ENCODE measurements at places on chromosomes 3 and 15.

DNA sequence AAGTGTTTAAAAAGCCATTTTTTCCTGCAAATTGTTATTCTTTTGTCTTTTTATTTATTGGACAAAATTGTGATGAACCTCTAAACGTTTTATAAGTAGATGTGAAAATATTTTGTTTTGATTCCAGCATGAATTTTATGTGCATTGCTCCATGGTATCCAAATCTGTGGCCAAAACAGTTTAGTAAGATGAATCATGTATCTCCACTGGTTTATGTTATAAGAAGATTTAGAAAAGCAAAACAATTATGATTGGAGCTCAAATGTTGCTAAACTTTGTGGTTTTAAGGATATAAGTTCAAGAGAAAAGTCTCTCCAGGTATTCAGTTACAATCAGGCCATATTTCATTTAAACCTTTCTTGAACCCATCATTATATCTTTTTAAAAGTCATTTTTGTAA, 80.9 kb downstream of the NECTIN3 start:
- no peak for DNase-seq

DNA sequence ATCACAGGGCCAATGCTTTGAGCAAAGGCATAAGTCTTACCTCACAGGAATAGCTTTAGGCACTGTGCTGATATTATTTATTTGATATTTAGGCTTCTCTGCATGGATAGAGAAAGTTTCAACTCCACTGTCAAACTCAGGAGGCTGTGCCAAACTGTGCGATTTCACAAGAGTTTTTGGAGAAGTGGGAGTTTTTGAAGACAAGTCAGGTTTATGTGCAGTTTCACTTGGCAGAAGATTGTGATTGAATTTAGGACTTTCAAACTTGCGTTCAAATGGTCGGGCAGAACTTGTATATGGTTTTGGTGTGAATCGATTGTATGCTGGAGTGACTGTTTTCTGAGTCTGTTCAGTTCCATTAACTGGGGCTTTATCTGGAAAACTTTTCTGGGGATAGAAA, 113.7 kb downstream of the TJP1 start:
- DNase-seq, result no peak

DNA sequence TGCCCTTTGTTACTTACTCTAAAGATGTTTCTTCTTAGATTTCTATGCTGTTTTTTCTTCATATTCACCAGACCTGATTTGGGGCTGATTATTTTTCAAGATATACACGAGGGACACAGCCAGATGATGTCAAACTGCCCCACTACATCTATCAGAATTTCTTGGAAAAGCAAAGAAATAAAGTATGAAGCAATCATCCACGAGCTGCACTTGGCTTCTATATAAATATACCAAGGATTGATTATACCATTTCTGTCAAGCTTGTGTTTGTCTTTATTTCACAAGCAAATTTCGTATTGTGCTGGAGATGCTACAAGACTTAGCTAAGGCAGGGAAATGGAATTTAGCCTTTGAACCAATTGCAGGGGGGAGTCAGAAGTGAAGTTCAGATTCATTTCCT, 715.1 kb upstream of the NR2F2 start:
- DNase-seq, result no peak

DNA sequence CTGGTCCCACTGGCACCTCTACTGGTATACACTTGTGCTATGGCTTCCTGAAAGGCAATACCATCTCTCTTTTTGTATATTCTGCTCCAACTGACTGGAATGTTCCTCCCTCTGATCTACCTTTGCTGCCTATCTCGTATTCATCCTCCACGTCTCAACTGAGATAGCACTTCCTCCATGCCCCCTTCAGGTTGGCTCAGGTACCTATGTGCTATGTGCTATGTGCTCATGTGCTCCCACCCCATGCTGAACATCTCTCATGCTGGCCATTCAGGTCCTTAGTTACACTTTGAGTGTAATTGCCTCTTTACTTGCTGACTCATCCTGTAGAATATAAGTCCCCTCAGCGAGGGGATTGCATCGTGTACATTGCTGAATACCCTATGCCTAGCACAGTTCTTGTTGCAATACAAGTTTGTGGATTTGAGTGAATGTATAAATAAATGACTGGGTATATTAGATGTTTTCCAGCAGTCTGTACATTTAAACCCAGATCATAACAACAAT, 156.9 kb downstream of the SOX2 start:
- no peak for DNase-seq

- DNase-seq, result no peak
These were observed 63.4 kb downstream of the PDIA5 start for GRCh38 chr3:123130079-123130750.

- DNase-seq, result no peak
These were observed 60.2 kb downstream of the AGBL1 start for GRCh38 chr15:86139828-86140227.

DNA sequence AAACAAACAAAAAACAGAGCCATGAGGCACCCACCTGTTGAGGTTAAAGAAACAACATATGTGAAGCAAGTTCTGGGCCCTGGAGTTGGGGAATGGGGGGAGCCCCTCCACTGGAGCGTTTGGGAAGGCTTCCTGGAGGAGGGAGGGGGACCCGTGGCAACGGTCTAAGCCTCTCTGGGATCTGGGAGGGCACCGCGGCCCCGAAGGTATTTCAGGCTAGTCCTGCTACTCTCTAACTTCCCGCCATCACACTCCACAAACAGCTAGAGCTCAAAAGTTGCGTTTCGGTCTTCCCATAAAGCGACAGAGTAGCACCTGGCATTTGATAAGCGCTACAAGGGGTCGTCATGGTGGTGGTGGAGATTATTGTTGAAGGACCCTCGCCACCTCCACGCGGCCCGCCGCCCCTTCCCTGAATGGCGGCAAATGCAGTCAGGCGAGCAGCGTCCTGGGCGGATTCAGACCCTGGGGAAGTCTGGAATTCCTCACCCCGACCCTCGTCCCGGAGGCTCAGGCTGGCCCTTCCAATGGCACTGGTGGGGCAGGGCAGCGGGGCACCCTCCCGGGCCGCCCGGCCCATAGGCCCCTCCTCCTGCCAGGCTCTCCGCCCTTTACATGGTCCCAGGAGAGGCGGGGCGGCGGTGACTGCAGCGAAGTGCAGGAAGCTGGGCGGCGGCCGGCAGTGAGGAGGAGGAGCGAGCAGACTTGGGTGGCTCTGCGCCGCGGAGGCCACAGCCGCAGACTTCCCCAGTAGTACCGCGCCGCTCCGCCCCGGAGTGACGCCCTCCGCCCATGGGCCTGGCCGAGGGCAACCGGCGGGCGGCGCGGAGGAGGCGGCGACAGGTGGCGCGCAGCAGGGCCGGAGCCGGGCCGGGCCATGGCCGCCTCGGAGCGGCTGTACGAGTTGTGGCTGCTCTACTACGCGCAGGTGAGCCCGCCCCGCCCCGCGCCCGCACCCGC, at the start of gene NBEAL2:
Gene NBEAL2, plus strand, starts transcription at position 682 of the 960 bp plus-strand sequence. Its CDS starts 196 bp downstream, at position 878.
- peak; percentile 98 for DNase-seq

DNA sequence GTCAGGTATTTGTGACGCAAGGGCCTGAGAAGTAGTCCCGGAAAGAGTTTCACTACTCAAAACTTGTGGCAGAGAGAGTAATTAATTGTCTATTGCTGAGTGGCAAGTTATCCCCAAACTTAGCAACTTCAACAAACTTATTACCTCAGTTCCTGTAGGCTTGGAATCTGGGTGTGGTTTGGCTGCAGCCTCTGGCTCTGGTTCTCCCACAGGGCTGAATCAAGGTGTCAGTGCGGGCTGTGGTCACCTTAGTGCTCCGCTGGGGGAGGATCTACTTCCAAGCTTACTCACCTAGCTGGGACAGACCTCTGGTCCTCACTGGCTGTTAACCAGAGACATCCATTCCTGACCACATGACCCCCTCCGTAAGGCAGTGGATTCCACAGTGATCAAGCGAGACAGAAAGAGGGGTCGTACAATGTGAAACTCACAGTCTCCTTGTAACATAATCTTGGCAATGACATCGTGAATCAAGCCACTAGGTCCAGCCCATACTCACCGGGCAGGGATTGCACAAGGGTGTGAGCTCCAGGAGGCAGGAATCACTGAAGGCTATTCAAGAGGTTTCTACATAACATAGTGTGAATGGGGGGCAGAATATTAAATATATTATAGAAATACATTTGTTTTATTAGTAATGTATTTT, 138.3 kb downstream of the RYR3 start:
- no peak for DNase-seq

DNA sequence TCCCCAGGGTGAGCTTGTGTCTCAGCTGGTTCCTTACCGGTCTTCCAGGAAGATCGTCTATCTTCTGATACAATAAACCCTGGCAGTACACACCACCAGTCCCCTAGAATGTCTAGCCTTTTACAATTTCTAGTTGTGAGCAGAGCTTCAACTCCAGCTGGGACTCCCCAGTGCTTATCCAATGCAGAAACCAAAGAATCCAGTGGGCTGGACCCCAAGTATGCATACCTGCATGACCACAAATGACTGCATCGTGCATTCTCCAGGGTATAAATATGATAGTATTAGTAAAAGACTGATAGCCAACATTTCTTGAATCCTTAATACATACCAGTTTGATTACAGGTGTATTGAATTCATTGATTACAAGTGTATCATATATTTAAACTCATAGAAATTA, 176.0 kb downstream of the SATB1 start:
- no peak for DNase-seq

DNA sequence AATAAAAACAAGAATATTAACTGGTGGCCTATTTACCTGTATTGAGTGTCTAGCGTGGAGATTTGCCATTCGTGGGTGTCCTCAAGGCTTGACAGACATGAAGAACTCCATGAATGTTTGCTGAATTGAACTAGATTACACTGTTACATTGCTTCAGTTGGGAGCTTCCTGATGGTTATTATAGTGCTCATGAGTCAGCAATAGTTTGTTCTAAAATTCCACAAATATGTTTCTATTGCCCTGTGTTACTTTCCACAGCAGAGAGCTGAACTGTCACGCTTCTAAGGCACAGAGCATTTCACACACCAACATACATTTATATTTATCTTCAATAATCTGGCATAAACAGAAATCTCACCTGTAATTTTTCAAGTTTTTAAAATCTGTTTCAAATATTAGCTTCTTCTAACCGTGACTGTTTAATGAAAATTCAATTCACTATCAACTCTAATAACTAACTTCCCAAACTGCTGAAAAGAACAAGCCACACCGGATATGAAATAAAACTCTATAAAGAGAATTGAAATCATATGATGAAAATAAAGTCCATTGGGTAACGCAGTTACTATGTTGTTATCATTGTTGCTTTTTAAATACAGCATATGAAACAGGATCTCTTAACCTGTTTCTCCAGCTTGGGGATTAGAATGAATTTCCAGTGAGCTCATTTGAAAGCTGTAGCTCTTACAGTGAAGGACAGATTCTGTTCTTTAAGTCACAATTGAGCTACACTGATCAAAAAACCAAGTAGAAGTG, 61.2 kb upstream of the MCF2L2 start:
- DNase-seq, result no peak

DNA sequence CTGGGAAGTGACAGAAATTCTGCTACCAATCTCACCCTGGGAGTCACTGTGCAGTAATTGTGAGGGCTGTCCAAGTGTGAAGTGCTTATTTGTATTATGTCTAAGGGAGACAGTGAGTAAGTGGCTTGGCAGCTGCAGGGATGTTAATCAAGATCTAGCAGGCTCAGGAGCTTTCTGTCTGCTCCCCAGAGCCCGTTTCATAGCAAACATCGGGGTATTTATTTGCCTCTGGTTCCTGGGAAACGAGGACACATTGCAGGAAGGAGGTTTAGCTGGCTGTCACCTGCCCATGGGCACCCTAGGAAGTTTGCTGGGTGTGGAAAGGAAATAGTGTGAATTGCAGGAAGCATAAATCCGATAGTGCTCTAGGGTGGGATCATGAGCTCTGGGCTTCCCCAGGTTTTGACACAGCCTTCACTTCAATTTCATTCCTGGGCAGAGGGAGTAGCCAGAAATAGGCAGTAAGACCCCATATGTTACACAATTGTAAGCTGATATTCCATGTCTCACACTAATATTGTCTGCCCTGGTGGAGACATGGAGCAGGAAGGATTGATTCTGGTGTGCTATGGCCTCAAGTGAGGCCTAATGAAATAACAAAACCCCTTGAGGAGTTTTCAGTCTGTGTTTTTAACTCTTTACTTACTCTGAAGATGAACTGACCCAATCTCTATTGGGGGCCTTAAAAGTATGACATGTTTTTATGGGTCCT, 74.1 kb upstream of the MITF start:
- DNase-seq, result no peak

DNA sequence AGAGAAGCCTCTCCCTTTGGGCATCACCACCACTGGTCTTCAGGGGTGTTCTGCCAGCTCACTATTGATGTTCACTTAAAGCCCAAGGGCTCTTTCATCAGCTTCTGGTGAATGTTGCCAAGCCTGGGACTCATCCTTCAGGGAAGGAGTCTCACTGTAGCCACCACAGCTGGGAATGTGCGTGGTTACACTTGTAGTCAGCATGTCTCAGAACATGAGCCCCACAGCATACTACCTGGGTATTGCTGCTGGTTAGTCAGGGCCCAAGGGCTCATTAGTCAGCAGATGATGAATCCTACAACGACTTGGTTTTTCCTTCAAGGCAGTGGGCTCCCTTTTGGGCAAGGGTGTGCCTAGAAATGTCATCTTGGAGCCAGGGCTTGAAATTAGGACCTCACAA, 412.9 kb downstream of the VGLL3 start:
- no peak for DNase-seq

- DNase-seq, result no peak
These were observed 74.8 kb downstream of the AQP9 start for GRCh38 chr15:58212909-58213526.

GRCh38 chr15:65884511-65884910, 15.2 kb downstream of the RAB11A start:
- peak; percentile 27 for DNase-seq

GRCh38 chr15:76339305-76340197, 3.0 kb downstream of the ISL2 start:
- no peak for DNase-seq

DNA sequence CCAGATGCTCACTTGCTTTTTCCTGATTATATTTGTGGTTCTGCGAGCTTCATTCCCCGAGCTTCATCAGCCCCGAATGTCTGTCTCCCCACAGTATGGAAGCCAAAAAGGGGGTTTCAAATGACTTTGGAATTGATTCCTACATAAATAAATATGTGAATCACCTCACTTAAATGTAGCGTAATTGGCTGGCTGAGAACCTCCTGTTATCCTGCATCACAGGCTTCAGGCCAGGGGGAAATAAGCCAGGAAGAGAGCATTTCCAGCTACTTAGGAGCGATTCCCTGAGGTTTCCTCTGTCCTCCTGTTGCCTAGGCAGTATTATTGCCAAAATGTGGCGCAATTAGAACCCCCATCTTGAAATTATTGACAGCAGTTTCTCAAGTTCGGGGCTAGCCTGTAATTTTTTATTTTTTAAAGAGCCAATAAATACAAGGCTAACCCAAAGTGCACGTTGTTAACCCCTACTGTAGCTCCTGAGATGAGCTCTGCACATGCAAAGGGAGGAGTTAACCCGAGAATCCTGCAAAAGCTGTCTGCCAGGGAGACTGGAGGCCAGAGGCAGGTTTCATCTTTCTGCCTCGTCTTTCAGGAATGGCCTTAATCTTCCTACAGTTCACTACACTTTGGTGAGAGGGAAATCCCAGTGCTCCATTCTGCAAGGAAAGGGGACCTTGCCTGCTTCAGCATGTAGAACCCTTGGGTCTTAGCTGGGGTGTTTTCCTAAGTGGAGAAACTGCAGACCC, 148.2 kb downstream of the ADAMTS9 start:
- DNase-seq, result no peak
